Fibroblast of mammary gland (primary cell): ENCODE measurements at places on chromosomes 11 and 22.

DNA sequence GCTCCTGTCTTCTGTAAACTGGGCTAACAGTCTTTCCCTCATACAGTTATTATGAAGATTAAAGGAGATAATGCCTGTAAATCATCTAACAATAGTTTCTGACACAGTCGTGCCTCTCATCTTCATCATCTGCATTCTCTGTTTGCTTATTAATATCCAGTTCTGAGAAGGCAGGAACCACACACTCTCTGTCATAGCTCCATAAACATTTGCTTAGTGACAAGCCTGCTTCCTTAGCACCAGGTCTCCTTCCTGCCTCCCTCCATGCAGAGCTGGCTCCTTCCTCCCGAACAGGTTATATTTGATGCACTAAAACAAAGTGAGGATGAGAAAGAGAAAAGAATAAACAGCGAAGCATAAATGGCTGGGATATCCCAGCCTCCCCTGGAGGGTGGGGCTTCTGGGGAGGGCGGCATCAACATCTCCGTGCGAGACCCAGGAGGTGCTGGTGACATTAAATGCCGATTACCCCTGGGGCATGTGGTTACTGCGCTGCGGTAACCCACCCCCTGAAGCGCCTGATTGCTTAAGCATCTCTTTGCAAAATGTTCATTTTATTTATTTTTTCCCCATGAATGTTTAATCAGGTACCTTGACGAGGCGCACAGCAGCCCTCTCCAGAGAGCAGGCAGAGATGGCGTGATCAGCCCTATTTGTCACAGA lies 404.9 kb downstream of the NXPE2 start:
- no peak for DNase-seq

- DNase-seq, result no peak
These were observed 9.3 kb downstream of the TMEM86A start for GRCh38 chr11:18707811-18708340.

DNA sequence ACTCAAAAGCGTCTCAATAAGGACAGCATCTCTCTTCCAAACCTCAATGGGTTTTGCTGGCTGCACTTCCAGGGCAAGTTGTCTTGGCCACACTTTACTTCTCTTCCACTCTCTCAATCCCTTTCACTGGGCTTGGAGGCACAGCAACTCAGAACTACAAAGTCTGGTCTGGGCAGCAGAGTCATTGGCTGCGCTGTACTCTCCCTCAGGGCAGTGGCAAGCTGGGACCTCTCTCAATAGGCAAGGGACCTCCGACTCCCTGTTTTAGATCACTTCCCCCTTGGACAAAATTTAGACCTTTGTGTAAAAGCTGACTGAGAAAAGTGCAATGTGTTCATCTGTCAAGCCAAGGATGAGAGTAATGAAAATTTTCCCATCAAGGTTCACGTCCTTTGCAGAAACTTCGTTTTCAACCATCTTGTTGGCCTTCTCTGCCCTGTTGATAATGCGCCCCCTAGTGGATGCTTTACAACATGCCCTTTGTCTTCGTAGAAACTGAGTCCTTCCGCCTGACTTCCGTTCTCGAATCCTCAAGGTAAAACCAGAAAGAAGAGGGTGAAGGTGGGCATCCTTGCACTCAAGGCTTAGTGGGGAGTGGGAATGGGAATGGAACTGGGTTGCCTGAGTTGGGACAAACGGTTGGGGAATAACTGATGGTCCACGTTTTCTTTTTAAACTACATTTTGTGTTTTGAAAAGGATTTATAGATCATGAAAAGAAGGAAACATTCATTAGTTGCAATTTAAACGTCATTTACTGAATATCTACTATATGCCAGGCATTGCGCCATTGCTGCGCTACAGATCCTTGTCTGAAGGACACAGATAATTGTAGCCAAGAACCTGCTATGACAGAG lies 99.1 kb downstream of the CD44 start:
- DNase-seq, result peak; percentile 64

DNA sequence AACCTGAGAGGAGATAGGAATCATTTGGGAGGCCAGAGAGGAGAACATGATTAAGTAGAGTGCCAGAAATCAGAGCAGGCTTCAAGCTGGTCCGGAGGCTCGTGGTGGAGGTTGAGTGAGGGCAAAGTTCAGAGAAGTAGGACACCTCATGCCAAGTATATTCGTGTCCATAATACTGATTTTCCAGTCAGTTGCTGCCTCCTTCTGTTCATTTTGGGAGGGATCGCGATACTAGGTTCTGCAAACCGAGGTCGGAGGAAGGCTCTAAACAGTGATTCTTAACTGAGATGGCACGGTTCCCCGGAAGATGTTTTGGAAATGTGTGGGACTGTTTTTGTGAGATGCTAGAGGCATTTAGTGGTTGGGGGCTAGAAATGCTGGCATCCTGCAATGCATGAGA lies 13.6 kb upstream of the CD3E start:
- DNase-seq, result peak; percentile 17
